Heart right ventricle (tissue), 16 donors: ENCODE measurements at places on chromosomes 2 and 18. TPM values are rescaled to one million over a fixed set of nuclear protein-coding genes. Genes with fewer than 3 reads are reported as not detected.

C2orf74 gene
- total RNA-seq: 16.5 TPM

PMAIP1 gene
- total RNA-seq: 0.25 TPM

CPLX4 gene
- total RNA-seq: not detected

SNTG2 gene
- total RNA-seq: not detected

IMMT gene
- 326 TPM for total RNA-seq

NAT8 gene
- total RNA-seq: not detected

CD8B2 gene
- 0.12 TPM for total RNA-seq

PLB1 gene
- total RNA-seq: 3.0 TPM

NTSR2 gene
- not detected for total RNA-seq
